Fibroblast of lung (primary cell): ENCODE measurements at places on chromosomes 16 and 17. TPM values are rescaled to one million over a fixed set of nuclear protein-coding genes. Genes with fewer than 3 reads are reported as not detected.

C17orf100 gene
- polyA plus RNA-seq = 0.84 and 1.5 TPM in 2 replicates

DOC2B gene
- polyA plus RNA-seq = not detected in 2 replicates

SEZ6L2 gene
- polyA plus RNA-seq = 0.80 and 1.2 TPM in 2 replicates

DNA sequence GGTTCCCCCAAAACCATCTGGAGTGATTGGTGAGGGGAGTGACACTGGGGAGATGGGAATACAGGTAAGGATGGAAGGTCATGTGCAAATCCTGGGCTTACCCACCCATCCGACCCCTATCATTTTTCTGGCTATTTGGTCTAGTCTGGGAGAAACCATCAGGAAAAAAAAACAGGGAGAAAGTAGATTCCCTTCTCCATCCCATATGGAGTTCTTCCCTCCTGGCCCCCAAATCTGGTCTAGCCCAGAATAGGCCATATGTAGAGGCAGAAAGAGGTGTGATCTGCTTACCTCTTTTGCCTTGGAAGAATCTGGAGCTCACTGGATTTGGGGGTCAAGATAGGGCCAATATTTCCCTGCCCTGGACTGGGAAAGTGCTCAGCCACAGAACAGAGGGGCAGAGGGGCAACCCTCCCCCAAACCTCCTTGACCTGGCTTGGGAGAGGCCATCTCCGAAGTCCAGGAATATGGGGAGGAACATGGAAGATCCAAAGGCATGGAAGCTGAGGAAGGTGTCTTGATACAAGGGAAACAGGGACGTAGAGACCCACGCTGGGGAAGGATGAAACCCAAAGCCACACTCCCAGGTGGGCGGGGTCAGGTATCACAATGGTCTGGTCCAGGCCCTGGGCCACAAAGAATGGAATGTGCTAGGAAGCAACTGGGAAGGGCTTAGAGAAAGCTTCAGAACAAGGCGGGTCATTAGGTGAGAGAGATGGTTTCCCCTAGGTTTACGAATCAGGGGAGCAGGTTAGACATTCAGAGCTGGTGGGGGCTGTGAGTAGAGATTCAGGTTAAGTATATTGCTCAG, 16.2 kb downstream of the CHRNB1 start:
- DNase-seq = no peak

GRCh38 chr16:66420396-66420795, 6.7 kb upstream of the BEAN1 start:
- no peak for DNase-seq

DNA sequence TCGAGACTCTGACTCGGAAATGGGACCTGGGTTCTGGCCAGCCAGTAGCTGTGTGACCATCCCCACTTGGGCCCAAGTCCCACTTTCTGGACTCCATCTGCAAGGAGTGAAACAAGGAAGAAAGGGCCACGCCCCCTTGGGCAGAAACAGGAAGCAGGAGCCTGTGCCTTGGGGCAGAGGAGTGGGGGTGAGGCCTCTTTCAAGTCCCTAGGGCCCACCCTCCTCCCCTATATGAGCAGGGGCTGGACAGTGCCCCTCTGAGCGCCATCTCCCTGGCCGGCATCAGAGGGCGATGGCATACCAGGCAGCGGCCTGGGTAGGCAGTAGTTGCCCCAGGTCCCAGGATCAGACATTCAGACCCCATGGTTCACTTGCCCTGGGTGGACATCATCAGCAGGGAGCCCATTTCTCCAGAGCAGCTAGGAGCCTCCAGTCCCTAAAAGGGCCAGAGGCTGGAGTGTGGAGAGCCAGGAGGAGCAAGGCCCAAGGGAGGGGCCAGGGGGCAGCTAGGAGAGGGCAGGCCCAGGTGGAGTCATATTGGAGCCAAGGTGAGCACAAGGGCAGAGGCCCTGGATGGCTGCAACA, 7.1 kb downstream of the BCAR1 start:
- DNase-seq = peak; percentile 83

GRCh38 chr17:17907469-17907868, 64.7 kb downstream of the TOM1L2 start:
- no peak for DNase-seq

DNA sequence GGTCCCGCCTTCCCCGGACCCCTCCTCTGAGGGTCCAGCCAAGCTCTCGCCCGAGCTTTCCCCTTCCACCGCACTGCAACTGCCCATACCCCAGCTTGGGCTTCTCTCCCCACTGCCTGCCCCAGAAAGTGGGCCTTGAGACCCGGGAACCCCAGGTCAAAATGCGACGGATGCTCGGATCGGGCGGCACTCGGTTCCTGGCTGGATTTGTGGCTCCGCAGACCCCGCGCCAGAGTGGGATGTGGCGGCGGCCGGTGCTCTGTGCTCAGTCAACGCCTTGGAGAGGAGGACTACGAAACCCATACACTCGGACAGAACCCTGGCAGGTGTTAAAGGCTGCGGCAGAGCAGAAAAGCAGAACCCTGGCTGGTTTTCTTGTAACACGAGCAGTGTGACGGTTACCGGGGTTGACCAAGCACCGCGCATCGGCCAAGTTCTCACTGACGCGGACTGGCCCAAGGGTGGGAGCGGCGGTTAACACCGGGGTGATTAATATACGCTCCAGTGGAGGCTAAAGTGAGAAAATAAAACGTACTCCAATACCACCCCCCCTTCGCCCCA, 885 bp upstream of the SLFN13 start:
- DNase-seq = peak; percentile 40
